ENCODE measurements at places on chromosomes 7 and 10.

DNA sequence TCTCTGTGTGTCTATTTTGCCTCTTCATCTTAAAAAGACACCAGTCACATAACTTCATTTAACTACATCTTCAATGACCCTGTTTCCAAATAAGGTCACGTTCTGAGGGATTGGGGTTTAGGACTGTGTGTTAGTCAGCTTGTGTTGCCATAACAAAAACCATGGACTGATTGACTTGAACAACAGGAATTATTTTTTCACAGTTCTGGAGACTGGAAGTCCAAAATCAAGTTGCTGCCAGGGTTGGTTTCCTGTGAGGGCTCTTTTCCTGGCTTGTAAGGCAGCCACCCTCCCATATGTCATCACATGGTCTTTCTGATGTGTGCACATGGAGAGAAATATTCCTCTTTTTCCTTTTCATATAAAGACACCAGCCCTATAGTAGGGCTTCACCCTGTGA lies 55.3 kb downstream of the REEP3 start:
- DNase-seq, result no peak

GRCh38 chr7:2477447-2478398 lies 1.5 kb upstream of the GRIFIN start:
- peak; percentile 98 for DNase-seq

GRCh38 chr10:31622978-31623377 lies 304.0 kb downstream of the ZEB1 start:
- no peak for DNase-seq

- DNase-seq, result peak; percentile 6
Measured at GRCh38 chr10:122864901-122865300, 14.5 kb downstream of the FAM24B start.

DNA sequence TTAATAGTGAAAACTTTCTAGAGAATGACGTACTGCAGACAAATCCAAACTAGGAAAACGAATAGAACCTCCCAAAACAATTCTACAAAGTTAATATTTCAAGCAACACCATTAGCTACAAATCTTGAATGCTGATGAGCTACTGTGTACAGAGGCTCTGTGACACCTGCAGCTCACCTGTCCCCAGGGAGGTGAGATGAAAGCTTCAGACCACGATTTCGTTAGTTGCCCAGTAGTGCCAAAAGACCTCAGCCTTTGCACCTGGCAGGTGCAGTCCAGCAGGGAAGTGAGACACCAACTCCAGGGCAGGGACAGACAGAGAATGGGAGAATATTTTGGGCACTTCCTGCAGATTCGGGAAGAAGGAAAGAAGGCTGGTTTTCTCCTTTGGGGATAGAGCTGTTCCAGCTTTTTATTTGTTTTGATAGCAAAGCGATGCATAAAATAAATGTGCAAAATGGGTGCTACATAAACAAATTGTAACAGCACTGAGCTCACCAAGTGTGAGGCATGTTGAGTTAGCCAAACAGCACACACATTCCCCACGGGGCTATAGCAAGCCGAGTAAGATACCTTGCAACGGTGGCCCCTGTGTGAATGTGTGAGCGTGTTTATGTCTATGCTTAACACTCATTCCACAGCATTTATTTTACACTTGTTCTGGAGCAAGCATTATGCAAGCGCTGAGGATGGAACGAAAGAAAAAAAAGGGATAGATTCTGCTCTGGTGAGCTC lies 1024.8 kb upstream of the AUTS2 start:
- no peak for DNase-seq

- no peak for DNase-seq
Measured at GRCh38 chr7:92517631-92518030, 10.7 kb downstream of the PEX1 start.

DNA sequence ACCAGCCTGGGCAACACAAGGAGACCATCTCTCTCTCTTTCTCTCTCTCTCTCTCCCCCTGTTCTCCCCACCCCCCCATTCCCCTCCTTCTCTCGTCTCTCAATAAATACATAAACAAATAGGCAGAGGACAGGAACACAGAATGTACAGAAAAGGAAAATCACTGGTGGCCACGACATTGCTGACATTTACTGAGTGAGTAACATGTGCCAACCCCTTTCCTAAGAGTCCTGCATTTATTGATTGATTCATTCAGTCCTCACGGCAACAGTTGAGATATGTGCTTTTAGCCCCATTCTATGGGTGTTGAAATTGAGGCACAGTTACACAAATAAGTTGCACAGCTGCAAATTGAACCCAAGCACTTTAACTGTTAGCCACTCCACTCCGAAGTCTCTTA lies 114.3 kb upstream of the SAMD8 start:
- no peak for DNase-seq

GRCh38 chr10:127243490-127244272 lies 47.3 kb upstream of the INSYN2A start:
- DNase-seq, result peak; percentile 38

DNA sequence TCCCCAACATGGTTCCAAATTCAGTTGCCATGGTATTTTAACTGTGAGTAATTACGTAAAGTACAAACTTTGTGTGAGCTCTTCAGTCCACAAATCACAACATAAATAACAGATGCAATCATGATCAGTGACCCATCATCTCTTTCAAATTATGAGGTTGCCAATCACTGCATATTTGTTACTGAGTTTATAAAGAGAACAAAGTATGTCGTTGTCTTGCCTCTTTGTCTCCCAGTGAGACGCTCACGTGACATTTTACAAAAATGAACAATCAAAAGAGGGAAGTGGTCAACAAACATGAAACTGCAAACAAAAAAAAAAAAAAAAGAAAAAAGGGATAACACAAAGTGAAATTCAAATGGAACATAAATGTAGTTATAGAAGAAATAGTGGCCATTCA lies 122.7 kb upstream of the PDSS1 start:
- no peak for DNase-seq

DNA sequence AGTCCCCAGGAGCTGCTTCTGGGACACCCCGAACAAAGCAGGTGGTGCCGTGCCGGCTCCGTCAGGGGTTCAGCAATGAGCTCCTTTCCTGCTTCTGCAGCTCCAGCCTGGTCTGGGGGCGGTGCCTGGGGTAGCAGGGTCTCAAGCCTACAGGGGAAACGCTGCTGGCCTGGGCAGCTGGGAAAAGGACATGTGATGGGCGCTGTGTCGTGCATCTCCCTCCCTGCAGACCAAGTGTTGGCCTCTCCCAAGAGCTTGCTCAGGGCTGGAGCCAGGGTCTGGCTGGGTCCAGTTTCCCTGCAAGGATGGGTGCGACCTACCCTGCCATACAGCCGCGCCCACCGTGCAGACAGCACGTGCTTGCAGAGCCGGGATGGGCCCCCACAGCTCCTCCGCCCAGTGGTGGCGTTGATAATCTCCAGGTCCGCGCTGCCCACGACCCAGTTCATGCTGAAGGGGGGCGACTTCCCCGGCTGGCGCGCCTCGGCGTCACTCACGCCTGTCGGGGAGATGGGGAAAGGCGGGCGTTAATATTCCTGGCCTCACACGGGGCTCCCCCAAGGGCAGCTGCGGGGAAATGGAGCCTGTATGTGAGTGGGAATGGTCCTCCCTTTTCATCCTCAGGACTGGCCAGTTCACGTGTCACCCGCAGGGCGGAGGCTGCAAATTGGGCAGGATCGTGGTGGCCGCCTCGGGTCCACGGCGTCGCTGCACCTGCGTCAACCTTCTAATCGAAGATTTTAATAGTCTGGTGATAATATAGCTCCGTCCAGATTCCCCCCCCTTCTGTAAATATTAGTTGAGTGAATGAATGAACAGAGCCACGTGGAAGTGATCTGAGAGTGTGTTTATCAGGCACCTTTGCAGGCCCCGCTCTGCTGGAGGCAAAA lies 128.6 kb downstream of the WDR37 start:
- no peak for DNase-seq

GRCh38 chr7:113292105-113292504 lies 173.8 kb upstream of the SMIM30 start:
- DNase-seq, result no peak

GRCh38 chr7:32347244-32347828 lies 142.8 kb downstream of the LSM5 start:
- DNase-seq, result no peak
